GM23248 (cell line): ENCODE measurements at places on chromosomes 3 and 15.

DNA sequence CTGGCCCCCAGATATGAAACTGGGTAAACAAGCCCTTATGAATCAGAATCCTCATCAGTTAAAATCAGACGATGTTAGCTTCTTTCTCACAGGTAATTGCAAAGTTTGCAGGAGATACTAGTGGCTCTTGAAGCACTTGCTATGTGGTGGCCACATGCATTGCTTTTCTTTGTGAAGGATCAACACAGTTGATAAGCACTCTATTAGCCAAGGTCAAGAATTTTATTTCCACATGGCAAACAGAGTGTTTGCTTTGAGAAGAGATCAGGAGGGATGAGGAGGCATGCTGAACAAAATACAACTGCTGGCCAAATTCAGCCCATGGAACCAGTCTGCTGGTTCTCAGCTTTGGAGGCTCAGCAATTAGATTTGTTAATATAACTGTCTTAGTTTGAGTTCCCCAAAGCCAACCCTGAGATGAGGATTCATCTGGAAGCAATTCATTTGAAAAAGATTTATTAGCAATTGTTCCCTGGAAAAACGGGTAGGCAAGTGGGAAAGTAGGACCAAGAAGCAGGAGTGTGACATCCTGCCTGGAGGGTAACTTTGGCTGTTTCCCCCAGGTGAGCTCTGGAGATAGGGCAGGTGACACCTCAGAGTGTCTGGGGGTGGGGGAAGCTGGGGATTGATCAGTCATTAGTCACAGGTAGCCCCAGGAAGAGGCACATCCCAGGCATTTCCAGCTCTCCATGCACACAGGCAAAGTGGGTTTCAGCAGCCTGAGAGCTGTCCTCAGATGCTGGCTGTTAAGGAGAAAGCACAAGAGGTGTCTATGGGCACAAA, 180.3 kb downstream of the ABHD5 start:
- no peak overlapping the region for H3K4me3 ChIP-seq
- H3K36me3 ChIP-seq, result no peaks in the 10 kb centered on the region
- DNase-seq, result no peak
- H3K27me3 ChIP-seq, result no peaks in the 10 kb centered on the region
- peak overlapping the region; percentile 65 for H3K27ac ChIP-seq

GRCh38 chr3:100395679-100396431, 5.0 kb downstream of the TOMM70 start:
- no peak for DNase-seq
- H3K27ac ChIP-seq, result no peak overlapping the region
- H3K4me3 ChIP-seq, result no peak overlapping the region
- no peaks in the 10 kb centered on the region for H3K27me3 ChIP-seq
- peaks cover 15% of the 10 kb centered on the region for H3K4me1 ChIP-seq
- H3K36me3 ChIP-seq, result no peaks in the 10 kb centered on the region

DNA sequence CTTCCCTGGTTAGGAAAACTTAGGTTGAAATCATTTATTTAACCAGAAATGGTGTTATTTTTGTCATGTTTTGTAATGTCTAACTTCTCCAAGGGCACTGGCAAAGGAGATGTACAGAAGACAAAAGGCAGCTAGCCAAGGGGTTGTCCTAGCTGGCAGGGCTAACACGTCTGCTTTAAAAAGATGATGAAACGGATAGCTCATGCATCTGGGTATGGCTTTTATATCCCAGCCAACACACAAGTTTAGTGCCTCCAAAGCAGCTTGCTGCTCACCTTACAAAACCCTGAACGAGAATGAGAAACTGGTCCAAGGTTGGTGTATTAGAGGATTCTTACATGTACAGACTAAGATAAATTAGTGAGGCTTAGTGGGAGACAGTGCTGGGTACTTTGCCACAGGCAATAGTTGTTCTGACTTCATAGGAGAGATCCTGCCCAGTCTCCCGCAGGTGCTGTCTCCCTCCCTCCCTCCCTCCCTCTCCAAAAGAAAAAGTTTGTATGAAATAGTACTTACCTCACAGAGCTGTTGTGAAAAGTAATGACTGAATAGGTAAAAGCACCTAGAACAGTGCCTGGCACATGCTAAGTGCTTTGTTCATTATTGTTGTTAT, 47.8 kb downstream of the KCNMB2 start:
- no peak for DNase-seq
- H3K4me1 ChIP-seq, result no peaks in the 10 kb centered on the region
- no peak overlapping the region for H3K4me3 ChIP-seq
- no peaks in the 10 kb centered on the region for H3K36me3 ChIP-seq

GRCh38 chr3:76470285-76470684, 569.6 kb upstream of the ROBO2 start:
- DNase-seq, result peak; percentile 91
- H3K27me3 ChIP-seq, result no peaks in the 10 kb centered on the region
- H3K4me1 ChIP-seq, result peaks cover 19% of the 10 kb centered on the region
- H3K36me3 ChIP-seq, result no peaks in the 10 kb centered on the region

DNA sequence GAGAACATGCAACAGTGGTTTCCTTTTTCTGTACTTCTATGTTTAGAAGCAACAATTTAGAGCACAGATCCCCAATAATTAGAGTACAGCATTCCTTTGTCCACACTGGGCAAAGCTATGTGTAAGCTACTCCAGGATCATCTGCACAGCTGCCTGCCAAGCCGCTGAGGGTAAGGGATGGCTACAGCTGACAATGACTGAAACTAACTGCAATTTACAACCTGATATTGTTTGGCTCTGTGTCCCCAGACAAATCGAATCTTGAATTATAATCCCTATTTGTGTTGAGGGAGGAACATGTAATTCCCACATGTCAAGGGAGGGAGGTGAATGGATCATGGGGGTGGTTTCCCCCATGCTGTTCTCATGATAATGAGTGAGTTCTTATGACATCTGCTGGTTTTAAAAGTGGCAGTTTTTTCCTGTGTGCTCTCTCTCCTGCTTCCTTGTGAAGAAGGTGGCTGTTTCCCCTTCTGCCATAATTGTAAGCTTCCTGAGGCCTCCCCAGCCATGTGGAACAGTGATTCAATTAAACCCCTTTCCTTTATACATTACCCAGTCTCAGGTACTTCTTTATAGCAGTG, 54.8 kb upstream of the TNFSF10 start:
- H3K27ac ChIP-seq, result no peak overlapping the region
- H3K4me3 ChIP-seq, result no peak overlapping the region
- H3K36me3 ChIP-seq, result no peaks in the 10 kb centered on the region
- H3K27me3 ChIP-seq, result no peaks in the 10 kb centered on the region
- no peak for DNase-seq
